ENCODE measurements at places on chromosomes 3 and 15.

DNA sequence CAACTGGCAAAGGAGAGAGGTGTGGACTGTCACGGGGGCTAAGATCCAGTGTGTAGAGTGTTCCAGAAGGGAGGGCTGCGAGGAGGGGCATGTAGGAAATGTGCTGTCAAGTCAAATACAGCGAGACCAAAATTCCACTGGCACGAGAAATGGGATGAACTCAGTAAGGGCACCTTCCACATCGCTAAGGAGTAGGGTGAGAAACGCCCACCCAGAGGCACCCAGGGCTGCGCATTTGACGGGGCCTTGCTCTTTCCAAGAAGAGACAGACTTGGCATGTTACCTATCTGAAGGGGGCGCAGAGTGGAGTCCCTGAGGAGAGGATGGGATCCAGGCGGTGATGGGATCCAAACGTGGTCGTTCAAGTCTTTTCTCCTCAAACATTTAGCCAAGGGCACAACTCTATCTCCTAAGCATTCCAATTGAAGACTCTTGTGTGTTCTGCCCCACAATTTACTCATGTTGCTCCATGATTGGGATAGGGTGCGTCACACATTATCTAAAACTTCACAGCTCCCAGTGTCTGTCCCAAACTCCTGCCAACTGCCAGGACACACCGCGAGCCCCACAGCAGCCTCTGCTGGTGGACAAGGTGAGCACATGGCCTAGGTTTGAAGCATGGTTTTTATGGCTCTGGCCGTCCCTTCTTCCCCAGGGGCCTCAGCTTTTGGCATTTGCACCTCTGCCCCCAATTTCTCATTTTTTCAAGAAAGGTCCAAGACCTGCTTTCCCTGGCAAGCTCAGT is 7.6 kb downstream of the SELENOS start:
- DNase-seq: no peak

GRCh38 chr15:29631076-29632070 is 190.9 kb downstream of the TJP1 start:
- DNase-seq: no peak

- no peak for DNase-seq
These were observed 3.3 kb downstream of the ETV5 start for GRCh38 chr3:186105543-186105942.

DNA sequence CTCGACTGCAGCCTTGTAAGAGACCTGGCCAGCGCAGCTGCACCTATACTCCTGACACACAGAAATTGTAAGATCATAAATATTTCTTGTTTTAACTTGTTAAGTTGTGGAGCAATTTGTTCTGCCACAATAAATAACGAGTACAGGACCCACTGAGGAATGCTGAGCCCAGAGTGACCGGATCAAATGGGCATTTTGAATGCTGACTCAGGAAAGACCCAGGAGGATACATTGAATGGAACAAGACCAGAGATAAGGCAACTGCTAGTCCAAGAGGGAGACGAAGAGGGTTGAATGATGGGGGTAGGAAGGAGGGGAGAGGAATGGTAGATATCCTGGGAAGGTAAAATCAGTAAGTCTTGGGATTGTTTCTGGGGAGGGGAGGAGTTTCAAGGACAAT is 8.9 kb upstream of the C3orf70 start:
- DNase-seq: no peak

- no peak for DNase-seq
These were observed 77.2 kb upstream of the KCNMB2 start for GRCh38 chr3:178459038-178459410.

DNA sequence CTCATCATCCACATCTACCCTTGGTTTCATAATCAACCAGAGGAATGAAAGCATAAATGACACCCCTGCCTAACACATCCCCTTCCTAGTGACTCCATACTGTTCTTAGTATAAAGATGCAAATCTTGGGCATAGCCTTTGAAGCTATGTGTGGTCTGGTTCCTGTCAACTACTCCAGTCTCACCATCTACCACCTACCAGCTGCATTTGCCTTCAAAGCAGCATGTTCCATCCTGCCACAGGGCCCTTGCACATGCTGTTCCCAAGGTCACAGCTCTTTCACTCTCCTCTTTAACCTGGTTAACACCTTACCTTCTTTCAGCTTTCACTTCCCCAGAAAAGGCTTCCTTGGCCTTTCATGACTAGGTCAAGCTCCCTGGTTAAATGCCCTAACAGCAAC is 62.3 kb upstream of the ARHGEF3 start:
- DNase-seq: no peak

GRCh38 chr3:44948239-44948638 is 27.7 kb downstream of the ZDHHC3 start:
- no peak for DNase-seq

- no peak for DNase-seq
These were observed 150.2 kb upstream of the SUCLG2 start for GRCh38 chr3:67804578-67804977.
